Melanocyte of skin (primary cell): ENCODE measurements at places on chromosomes 5 and 9. TPM values are rescaled to one million over a fixed set of nuclear protein-coding genes. Genes with fewer than 3 reads are reported as not detected.

Gene GRPEL2
- 11.0 and 17.1 TPM in 2 replicates for total RNA-seq

Gene SERF1A
- 6.2 and 12.0 TPM in 2 replicates for total RNA-seq

Gene MLANA
- total RNA-seq, result 969 and 1,570 TPM in 2 replicates

Gene CDC20B
- total RNA-seq, result not detected in 2 replicates

Gene SLCO6A1
- total RNA-seq, result not detected in 2 replicates

Gene TMEM174
- total RNA-seq, result not detected in 2 replicates

Gene FBP2
- total RNA-seq, result not detected in 2 replicates

Gene RLN2
- total RNA-seq, result 0.69 TPM in 1 of 2 replicates, not detected in the other

Gene IL5
- total RNA-seq, result not detected in 2 replicates

Gene SLC1A1
- total RNA-seq, result 1.7 and 5.6 TPM in 2 replicates

Gene MEF2C
- 14.5 and 16.0 TPM in 2 replicates for total RNA-seq

Gene PNPLA7
- 0.93 and 1.3 TPM in 2 replicates for total RNA-seq

Gene DEPDC1B
- 18.3 and 18.8 TPM in 2 replicates for total RNA-seq
